Activated T-cell treated with anti-CD3 and anti-CD28 coated beads, Interleukin-2, amount 50 U/mL, for 72 hours (primary cell): ENCODE measurements at places on chromosomes 2 and 18. TPM values are rescaled to one million over a fixed set of nuclear protein-coding genes. Genes with fewer than 3 reads are reported as not detected.

DNA sequence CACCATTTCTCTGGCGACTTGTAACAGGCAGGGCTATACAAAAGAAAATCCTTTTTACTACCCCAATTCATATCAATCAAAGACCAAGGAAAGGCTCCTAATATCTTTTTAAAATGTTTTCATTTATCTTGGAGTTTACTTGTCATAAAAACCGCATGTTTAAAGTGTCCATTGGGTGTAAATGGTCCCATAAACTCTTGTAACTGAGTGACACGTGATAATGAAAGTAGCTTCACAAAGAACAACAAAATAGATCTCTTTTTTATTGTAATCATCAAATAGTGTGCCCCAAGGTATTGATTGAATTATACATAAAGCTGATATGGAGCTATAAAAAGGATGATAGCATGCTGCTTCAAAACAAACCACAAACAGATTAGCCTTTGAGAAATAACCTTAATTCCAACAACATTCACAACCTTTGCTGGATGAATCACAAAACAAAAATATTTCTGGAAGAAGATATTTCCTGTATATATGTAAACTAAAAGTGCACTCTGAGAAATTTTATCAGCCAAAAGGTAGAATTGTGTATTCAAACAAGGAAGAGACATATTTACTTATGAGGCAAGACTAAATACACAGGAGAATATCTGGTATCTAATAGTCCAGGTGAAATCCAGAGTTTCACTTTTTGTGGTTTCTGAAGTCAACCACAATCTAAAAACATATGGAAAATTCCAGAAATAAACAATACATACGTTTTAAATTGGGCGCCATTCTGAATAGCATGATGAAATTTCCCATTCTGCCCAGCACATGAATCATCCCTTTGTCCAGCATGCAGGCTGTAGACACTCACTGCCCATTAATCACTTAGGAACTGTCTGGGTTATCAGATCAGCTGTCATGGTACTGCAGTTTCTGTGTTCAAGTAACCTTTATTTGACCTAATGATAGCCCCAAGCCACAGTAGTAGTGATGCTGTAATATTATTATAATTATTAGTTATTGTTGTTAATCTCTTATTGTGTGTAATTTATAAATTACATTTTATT is 237.5 kb downstream of the PIK3C3 start:
- H3K27ac ChIP-seq, result no peak overlapping the region
- no peak for DNase-seq
- no peaks in the 10 kb centered on the region for H3K36me3 ChIP-seq
- no peaks in the 10 kb centered on the region for H3K27me3 ChIP-seq
- no peaks in the 10 kb centered on the region for H3K4me1 ChIP-seq
- H3K4me3 ChIP-seq, result no peak overlapping the region

- H3K4me3 ChIP-seq, result no peak overlapping the region
- no peak for DNase-seq
- H3K27me3 ChIP-seq, result peaks cover 9% of the 10 kb centered on the region
- H3K27ac ChIP-seq, result no peak overlapping the region
Measured at GRCh38 chr18:55219059-55219458, 259.8 kb upstream of the CCDC68 start.

GRCh38 chr18:13110559-13110958 is 108.0 kb upstream of the LDLRAD4 start:
- peaks cover 28% of the 10 kb centered on the region for H3K36me3 ChIP-seq
- DNase-seq, result no peak
- no peak overlapping the region for H3K4me3 ChIP-seq
- H3K4me1 ChIP-seq, result no peaks in the 10 kb centered on the region
- H3K27me3 ChIP-seq, result no peaks in the 10 kb centered on the region

GRCh38 chr2:236088368-236089057 is 79.7 kb downstream of the GBX2 start:
- no peak overlapping the region for H3K27ac ChIP-seq
- no peak overlapping the region for H3K4me3 ChIP-seq
- no peaks in the 10 kb centered on the region for H3K27me3 ChIP-seq
- no peaks in the 10 kb centered on the region for H3K4me1 ChIP-seq
- DNase-seq, result no peak

- no peaks in the 10 kb centered on the region for H3K36me3 ChIP-seq
- H3K4me3 ChIP-seq, result no peak overlapping the region
- H3K27ac ChIP-seq, result no peak overlapping the region
- no peaks in the 10 kb centered on the region for H3K4me1 ChIP-seq
- peaks cover 9% of the 10 kb centered on the region for H3K27me3 ChIP-seq
Measured at GRCh38 chr2:129908721-129909373, 70.6 kb upstream of the RAB6C start.

DNA sequence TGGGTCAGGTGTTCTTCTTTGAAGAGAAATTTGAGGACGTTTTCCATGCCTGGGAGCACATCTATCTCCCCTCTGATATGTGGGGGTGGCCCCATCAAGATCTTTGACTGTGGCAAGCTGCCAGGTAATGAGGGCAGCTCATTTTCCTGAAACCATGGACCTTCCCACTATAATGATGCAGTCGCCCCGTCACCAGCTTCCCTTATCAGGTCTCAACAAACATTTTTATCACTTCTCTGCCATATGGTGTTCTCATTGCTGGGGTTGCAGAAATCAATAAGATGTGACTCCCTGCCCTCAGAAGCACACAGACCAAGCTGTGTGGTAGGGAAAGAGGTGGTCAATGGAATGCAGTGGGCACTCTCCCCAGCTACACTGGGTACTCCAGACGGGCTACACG is 48.4 kb upstream of the B3GNT7 start:
- H3K27me3 ChIP-seq, result peaks cover 5% of the 10 kb centered on the region
- H3K4me3 ChIP-seq, result no peak overlapping the region
- DNase-seq, result no peak
- no peak overlapping the region for H3K27ac ChIP-seq
- no peaks in the 10 kb centered on the region for H3K4me1 ChIP-seq

DNA sequence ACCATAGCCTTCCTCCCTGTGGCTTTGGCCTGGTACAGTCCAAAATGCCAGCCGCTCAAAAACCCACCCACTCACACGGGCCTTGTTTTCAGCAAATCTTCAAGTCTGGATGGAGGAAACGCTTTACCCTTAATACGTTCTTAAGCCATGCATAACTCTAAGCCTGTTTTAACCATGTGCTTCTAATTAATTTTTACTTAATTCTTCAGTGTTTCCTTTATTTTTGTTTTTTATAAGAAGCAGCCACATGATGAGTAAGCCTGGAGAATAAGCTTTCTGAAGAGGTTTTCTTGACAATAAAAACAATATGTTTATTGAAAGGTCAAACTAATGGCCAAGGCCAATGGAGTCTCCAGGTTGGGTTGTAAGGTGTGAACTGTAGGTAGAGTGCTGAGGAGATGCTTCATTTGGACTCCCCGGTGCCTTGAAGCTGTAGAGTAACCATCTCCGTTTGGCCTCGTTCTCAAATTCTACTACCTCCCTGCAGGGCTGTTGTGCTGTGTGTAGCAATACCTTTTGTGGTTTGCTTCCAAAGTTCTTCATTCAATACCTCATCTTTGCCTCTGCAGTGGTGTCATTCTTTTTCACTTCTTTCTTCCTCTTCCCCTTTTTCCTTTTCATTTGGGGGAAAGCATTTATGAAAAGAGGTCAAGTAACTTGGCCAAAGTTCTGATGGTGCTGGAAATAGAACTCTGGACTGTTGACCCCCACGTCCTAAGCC is 113.7 kb downstream of the PRKCE start:
- H3K27me3 ChIP-seq, result no peaks in the 10 kb centered on the region
- H3K4me1 ChIP-seq, result no peaks in the 10 kb centered on the region
- no peak for DNase-seq
- H3K4me3 ChIP-seq, result no peak overlapping the region

DNA sequence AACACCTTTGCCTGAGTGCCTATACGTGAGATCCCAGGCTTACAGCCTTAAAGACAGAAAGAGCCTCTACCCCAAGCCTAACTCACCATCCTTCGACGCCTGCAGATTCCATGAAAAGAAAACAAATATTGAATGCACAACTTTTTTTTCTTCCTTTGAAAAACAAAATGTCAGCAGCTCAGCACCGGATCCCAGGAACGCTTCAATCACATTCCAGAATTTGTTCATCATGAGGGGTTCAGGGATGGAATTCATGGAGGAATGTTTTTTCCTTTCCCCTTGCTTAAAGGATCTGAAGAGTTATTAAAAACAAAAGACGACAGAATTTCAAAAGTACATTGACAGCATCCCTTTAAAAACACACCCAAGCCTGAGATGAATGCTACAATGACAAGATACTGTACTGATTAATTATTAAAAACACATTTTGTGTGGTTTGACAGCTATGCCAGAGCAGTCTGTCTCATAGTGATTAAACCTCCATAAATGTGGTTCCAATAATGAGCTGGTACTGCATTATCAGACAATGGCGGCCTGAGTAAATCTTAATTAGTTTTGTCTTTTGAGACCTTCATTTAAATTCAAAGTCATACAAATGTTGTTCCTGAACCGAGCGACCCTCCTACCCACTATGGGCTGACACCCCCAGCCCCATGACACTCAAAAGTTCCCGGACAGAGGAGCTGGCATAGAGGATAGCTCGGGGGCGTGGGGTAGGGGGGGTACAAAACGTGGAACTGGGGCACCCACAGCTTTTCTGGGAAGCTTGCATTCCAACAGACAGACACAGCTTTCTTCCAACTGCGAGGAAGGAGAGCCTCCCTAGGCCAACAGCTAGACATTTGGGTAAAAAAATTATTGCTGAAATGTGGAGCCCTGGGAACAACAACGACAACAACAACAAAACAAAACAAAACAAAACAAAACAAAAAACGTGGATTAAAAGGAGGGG is 227.5 kb downstream of the TTC32 start:
- H3K27me3 ChIP-seq, result peaks cover 13% of the 10 kb centered on the region
- no peak for DNase-seq
- no peak overlapping the region for H3K27ac ChIP-seq
- H3K36me3 ChIP-seq, result no peaks in the 10 kb centered on the region
- no peak overlapping the region for H3K4me3 ChIP-seq
- H3K4me1 ChIP-seq, result no peaks in the 10 kb centered on the region

DNA sequence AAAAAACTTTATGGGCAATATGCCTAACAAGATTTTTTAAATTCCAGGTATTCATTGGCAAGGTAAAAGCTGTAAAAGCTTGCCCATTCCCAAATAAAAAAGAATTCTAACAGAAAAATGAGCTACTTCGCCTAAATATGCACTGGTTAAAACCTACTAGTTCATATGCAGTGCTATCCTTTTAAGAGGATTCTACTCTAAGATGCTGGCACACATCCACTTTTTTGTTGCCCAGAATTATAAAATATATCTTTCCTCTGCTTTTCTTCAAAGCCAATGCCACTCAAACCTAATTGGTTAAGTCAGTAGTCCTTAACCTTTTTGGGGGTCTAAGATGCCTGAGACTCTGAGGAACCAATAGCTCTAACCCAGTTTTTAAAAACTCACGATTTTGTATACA is 3.2 kb downstream of the XPO1 start:
- peak overlapping the region; percentile 92 for H3K4me3 ChIP-seq
- peaks cover 62% of the 10 kb centered on the region for H3K4me1 ChIP-seq
- peak overlapping the region; percentile 91 for H3K27ac ChIP-seq
- no peaks in the 10 kb centered on the region for H3K27me3 ChIP-seq
- DNase-seq, result no peak

DNA sequence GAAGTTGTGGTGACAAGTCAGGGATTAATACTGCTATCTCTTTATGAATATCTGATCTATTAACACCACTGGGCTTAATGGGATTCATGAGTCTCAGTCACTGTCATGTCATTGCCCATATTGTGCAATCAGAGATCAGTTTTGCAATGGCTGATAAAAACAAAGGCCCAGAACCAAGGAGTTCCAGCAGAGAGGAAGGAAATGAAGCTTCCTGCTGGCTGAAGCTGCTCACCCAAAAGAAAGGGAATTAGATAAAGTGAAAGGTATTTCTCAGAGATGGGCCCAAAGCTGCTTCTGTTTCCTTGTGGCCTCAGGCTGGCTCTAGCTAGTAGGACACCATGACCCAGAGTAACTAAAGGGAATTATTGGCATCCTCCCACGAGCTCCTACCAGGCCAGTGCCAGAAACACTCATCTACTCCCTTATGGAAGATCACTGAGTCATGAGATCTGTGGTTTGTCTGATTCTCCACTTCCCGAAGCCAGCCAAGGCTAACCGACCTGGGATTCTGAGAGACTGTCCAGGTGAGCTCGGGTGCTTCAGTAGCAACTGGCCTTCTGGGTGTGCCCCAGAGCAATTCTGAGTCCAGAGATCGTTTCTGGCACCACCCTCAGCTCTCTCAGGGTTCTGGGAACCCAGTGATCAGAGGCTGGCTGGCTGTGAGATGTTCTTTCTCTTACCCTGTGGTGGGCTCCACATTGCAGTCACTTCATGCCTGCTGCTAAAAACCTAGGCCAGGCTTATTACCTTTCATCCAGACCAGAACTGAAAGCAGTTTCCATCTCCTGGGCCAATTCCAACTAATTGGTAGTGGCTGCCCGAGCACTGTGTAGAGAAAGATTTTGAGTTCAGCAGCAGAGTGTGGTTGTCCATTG is 129.5 kb upstream of the PELI1 start:
- H3K4me1 ChIP-seq, result peaks cover 32% of the 10 kb centered on the region
- peaks cover 3% of the 10 kb centered on the region for H3K36me3 ChIP-seq
- H3K27me3 ChIP-seq, result no peaks in the 10 kb centered on the region
- DNase-seq, result no peak
- no peak overlapping the region for H3K4me3 ChIP-seq
- H3K27ac ChIP-seq, result peak overlapping the region; percentile 36

STAT4 gene
- total RNA-seq, result 104 TPM

LRRTM1 gene
- total RNA-seq, result not detected

GALR1 gene
- not detected for total RNA-seq
